ENCODE measurements at places on chromosomes 13 and 19.

GRCh38 chr13:39417131-39417530 is 185.9 kb downstream of the LHFPL6 start:
- no peak for DNase-seq

DNA sequence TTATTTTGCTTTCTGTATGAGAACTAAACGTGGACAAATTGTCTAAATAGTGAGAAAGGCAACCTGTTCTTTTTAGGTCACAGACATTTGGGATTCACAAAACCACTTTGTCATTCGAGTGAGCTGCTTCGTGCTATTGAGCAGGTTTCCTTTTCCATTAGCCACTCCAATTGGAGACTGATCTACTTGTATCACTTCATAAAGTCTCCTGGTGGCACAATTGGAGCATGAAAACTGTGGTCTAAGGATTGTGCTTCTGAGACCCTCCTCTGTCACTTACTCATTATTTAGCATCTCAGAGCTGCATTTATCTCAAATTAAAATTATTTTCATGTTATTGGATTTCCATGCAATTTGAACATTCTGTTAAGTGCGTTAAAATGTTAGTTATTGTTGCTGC is 397.7 kb downstream of the TDRD3 start:
- DNase-seq, result no peak

GRCh38 chr13:113802090-113802531 is 43.1 kb downstream of the TMEM255B start:
- DNase-seq, result no peak

GRCh38 chr13:110338441-110339101 is 31.5 kb downstream of the COL4A2 start:
- no peak for DNase-seq

DNA sequence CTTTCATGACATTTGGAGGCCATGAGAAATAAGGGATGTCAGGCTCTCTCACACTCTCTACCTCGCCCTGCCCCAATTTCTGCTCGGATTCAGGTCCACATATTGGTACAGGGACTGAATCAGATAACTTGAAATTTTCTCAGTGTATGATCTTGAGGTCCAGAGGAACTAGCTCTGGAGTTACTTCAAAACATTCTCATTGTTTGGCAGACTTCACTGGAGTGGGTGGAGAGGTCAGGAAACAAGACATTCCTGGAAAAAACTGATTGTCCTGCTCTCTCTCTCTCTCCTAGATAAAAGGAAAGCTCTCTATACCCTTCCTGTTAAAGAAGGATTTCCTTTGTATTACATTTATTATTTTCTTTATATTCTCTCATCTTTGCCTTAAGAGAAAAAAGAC is 428.1 kb upstream of the DACH1 start:
- no peak for DNase-seq

- DNase-seq, result no peak
Observed at GRCh38 chr13:84413016-84413415, 530.7 kb upstream of the SLITRK1 start.

GRCh38 chr19:48587387-48587786 is 19.2 kb upstream of the SPACA4 start:
- no peak for DNase-seq

- no peak for DNase-seq
Observed at GRCh38 chr19:32630338-32630737, 44.6 kb downstream of the ANKRD27 start.

GRCh38 chr19:1796395-1797142 is 15.5 kb downstream of the ATP8B3 start:
- DNase-seq, result no peak

GRCh38 chr13:46295491-46296114 is 83.9 kb downstream of the LRRC63 start:
- peak; percentile 25 for DNase-seq

DNA sequence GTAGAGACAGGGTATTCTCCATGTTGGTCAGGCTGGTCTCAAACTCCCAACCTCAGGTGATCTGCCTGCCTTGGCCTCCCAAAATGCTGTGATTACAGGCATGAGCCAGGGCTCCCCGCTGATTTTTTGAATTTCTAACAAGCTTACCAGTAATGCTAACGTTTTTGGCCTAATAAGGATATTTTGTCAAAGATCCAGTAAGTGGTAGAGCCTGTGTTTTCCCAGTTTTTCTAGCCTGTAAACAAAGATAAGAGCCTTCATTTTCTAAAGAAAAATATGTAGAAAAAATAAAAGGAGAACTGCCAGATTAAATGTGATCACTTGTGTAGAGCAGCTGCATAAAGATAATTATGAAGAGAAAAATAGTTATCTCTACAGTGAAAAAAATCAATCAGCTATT is 37.7 kb downstream of the ZNF93 start:
- no peak for DNase-seq

GRCh38 chr13:44874886-44875630 is 114.2 kb downstream of the NUFIP1 start:
- no peak for DNase-seq

- DNase-seq, result no peak
Observed at GRCh38 chr13:64869539-64869938, 2360.6 kb downstream of the PCDH9 start.

- no peak for DNase-seq
Observed at GRCh38 chr19:19477705-19478383, 37.5 kb downstream of the TSSK6 start.

DNA sequence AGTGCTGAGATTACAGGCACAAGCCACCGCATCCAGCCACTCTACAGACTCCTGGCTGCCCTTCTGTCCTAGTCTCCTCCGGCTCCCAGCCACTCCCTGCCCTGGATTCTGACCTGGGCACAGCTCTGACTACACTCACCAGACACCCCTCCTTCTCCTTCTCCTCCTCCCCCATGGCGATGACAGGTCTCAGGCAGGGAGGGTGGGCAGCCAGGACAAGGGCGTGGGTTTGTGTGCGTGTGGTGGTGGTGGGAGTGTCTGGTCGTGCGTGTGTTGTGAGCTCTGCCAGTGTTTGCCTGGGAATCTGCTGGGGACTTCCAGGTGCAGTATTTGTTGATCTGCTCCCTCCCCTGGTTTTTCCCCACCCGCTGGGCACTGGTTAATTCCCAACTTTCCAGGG is 3.0 kb upstream of the NCCRP1 start:
- DNase-seq, result no peak

DNA sequence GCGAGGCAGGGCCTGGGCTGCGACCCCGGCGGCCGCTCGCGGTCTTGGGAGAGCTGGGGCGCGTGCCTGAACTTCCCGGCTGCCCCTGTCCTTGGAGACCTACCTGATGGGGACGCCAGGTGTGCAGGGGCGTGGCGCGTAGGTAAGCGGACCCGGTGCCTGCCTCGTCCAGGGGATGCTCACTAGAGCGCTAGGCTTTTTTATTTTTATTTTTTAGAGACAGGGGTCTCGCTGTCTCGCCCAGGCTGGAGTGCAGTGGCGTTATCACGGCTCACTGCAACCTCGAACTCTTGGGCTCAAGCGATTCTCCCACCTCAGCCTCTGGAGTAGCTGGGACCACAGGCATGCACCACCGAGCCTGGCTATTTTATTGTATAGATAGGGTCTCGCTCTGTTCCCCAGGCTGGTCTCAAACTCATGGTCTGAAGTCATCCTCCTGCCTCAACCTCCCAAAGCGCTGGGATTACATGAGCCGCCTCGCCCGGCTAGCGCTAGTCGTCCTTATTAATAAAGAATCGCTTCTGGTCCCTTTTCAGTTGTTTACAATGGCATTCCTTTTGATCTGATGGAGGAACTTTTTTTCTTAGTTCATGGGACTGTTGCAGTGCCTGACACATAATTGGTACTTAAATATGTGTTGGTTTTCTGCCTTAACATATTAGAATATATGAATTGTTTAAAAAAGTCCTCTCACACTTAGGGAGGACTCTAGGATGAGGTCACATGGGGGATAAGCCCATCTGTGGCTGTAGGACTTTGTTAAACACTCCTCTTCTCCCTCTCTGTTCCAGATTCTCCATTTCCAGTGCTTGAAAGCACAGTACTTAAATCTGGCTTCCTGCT is 812 bp downstream of the DPY19L3 start:
- no peak for DNase-seq

DNA sequence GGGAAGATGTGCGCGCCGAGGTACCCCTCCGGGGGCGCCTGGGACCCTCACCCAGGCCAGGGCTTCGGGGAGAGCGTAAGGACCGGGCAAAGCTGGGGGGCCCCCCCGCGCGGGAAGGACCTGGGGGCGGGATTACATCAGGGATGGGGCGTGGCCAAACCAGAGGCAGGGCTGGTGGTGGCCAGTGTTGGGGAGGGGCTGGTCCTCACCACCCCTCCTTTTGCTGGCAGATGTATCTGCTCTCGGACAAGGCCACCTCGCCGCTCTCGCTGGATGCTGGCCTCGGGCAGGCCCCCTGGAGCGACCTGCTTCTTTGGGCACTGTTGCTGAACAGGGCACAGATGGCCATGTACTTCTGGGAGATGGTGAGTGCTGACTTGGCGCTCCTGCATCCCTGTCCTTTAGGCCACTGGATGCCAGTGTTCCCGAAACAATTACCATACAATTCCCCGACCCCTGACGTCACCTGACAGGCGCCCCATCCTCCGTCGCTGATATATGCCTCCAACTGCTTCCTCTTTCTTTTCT is 25.3 kb downstream of the TRPM4 start:
- no peak for DNase-seq

DNA sequence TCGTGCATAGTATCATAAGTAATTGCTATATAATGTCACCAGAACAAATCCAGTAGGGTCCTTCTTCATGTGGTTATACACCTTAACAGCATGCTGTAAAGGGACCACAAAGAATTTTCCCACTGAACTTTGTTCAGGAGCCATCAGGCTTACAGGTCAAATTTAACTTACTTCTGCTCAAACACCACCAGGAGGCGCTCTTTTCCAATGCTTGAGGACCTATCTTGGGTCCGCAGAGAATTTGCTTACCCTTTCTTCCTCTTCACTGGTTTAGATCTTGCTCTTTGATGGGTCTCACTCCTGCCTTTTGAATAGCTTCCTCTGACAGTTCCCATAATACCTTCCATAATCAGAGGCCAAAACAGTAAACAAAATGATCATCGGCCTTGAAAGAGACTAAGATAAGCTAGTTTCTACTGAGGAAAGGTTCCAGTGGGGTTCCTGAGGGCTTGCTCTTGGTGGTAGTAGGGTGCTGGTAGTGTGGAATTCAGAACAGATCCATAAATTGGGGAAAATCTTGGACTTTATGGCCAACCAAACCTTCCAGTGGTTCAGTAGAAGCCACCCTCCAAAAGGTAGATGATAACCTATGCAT is 37.4 kb downstream of the SCGB2B2 start:
- peak; percentile 41 for DNase-seq

DNA sequence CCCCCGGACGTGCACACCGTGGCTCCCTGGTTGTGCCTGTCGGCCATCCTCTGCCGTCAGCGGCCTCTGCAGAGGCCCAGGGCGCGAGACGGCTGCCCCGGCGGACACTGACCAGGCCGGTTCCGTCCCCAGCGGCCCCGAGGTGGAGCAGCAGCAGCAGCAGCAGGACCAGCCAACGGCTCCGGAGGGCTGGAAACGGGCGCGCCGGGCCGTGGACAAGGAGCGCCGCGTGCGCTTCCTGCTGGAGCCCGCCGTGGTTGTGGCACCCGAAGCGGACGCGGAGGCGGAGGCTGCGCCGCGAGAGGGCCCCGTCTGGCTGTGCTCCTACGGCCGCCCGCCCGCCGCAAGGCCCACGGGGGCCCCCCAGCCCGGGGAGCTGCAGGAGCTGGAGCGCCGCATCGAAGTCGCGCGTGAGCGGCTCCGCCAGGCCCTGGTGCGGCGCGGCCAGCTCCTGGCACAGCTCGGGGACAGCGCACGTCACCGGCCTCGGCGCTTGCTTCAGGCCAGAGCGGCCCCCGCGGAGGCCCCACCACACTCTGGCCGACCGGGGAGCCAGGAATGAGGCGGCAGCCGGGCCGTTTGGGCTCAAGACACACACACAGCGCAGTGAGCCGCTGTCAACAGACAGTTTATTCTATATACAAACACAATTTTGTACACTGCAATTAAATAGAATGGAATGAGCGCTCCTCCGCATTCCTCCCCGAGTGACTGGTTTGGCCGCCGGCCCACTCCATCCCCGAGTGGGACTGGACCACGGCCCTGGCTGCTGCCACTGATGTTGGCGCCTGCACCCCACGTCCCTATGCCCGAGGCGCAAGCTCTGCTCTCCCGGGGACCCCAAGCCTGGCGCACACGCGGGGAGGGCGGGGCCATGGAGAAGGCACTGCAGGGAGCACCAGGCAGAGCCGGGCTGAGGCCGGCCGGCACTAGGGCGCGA is 9.1 kb downstream of the GRIN3B start:
- DNase-seq, result no peak

- no peak for DNase-seq
Observed at GRCh38 chr13:57346786-57347185, 179.8 kb downstream of the PRR20E start.

DNA sequence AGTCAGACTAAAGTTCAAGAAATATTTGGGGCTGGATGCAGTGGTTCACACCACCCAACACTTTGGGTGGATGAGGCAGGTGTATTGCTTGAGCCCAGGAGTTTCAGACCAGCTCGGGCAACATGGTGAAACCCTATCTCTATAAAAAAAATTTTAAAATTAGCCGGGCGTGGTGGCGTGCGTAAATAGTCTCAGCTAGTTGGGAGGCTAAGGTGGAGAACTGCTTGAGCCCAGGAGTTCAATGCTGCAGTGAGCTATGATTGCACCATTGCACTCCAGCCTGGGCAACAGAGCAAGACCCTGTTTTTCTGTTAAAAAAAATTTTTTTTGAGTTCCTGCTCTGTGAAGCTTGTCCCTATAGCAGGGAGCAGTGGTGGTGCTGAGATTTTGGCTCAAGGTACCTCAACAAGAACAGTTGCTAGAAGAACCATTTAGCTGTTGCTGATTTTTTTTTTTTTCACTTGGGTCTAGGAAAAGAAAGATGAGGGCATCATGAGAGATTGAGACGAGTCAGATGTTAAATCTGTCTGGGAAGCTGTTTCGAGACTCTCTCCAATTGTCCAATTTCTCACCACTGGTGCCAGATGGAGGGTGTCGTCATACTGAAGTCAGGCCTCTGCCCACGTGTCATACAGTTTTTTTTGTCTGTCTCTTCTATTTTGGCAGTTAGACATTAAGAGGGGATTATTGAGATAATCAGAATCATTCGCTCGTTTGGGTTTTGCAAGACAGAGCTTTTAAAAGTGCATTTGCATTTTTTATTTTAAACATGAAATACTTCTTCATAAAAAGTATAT is 3.7 kb downstream of the SLC25A42 start:
- no peak for DNase-seq

DNA sequence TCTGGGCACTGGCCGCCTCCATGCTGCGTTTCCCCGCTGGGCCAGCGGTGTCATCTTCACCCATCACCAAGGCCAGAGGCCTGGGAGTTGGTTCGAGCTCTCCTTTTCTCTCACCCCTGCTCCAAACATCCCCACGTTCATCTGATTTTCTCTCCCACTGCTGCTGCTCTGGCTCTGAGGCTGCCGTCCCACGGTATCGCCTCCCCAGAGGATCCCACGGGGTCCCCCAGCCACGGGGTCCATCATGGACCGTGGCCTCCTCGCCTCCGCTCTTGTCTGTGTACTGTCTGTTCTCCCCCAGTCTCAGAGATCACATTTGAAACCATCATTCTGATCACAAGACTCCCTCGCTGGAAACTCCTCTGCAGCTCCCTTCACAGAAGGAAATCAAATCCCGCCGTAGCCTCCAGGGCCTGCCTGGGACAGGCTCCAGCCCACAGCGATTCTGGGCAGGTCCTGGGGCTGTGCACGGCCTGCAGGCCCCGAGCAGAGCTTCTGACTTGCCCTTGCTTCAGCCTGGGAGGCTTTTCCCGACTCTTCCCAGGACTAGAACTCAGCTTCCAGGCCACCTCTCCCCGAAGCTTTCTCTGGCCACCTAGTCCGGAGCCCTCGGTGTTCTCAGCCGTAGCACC is 64.2 kb downstream of the SOX1 start:
- DNase-seq, result no peak
